ENCODE measurements at places on chromosomes 1 and 21.

GRCh38 chr21:42150474-42151085, 68.4 kb upstream of the ABCG1 start:
- DNase-seq = no peak

DNA sequence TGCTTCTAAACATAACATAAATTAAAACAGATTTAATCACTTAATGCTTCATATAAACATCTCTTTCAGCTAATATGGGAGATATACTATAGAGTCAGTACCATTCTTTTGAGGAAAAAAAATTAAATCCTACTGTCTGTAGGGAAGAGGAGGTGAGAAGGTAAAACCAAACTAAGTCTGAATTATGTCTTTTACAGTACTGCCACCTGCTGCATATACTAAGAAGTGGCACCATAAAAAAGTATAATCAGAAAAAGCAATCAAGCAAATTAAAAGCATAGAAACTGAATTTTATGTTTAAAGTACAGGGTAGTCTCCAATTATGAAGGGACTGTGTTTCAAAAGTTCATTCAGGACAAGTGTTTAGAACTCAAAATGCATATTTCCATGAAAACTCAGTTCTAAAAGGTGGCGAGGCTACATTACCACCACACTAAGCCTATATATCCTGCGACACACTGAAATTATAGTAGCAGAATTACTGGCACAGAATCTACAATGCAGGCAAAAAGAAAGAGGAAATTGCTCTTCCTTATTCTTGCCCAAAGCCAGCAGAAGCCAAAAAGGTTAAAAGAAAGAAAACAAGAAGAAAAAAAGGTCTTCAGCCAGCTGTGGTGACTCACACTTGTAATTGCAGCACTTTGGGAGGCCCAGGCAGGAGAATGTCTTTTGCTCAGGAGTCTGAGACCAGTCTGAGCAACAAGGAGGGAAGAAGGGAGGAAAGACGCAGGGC, 9.0 kb downstream of the NSL1 start:
- DNase-seq = no peak

GRCh38 chr21:41186755-41187536, 19.0 kb downstream of the BACE2 start:
- DNase-seq = no peak

DNA sequence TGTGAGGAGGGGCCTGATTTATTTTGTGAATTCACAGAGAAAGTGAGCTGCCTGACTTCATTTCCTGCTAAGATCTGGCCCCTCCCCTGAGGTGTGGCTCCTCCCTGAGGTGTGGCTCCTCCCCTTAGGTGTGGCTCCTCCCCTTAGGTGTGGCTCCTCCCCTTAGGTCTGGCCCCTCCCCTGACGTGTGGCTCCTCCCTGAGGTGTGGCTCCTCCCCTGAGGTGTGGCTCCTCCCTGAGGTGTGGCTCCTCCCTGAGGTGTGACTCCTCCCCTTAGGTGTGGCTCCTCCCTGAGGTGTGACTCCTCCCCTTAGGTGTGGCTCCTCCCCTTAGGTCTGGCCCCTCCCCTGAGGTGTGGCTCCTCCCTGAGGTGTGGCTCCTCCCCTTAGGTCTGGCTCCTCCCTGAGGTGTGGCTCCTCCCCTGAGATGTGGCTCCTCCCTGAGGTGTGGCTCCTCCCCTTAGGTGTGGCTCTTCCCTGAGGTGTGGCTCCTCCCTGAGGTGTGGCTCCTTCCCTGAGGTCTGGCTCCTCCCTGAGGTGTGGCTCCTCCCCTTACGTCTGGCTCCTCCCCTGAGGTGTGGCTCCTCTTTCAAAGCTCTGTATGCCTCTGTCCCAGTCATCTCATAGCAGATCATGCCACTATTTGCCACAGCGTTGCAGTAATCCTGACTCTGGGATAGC, 26.9 kb upstream of the LRRC3 start:
- no peak for DNase-seq

- DNase-seq = no peak
Observed at GRCh38 chr1:173717238-173717637, 2.5 kb downstream of the KLHL20 start.

DNA sequence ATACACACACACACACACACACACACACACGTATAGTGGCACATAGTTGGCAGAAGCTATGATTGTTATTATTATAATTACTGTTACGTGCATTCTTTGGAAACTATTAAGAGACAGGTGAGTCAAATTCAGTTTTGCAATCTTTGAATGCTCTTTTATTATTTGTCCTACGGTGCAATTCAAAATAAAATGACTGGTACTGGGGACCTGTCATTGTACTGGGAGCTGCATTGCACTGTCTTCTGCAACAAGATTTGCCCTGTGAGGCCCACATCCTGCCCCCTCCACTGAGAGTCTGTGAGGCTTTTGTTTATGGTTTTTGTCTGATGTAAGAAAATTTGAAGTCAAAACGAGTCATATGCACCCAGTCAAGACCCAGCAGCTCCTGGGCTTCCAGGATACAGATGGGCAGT, 1.9 kb downstream of the LY9 start:
- no peak for DNase-seq

GRCh38 chr1:65208563-65208973, 60.6 kb downstream of the AK4 start:
- no peak for DNase-seq

GRCh38 chr1:1354271-1355247, 3.8 kb downstream of the MXRA8 start:
- DNase-seq = no peak

GRCh38 chr1:86778569-86779239, 74.3 kb downstream of the SH3GLB1 start:
- DNase-seq = no peak

DNA sequence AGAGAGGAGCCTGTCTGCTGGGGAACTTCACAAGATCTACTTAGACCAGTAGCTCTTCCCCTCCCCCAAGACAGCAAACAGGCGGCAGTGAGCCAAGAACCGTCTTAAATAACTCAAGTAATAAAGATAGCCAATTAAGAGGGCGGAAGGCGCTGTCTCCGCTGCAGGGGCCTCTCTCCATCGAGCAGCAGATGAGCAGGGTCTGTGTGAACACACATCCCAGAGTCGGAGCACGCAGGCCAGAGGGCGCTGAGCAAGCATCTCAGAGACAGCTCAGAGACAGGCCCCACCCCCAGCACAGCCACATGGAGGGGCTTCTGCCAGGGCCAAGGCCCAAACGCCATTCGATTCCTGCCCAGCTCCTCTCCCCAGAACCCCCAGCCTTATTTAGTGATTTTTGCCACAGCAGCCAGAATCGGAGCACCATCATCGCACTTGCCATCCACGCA, 11.1 kb downstream of the IFFO2 start:
- DNase-seq = peak; percentile 40

DNA sequence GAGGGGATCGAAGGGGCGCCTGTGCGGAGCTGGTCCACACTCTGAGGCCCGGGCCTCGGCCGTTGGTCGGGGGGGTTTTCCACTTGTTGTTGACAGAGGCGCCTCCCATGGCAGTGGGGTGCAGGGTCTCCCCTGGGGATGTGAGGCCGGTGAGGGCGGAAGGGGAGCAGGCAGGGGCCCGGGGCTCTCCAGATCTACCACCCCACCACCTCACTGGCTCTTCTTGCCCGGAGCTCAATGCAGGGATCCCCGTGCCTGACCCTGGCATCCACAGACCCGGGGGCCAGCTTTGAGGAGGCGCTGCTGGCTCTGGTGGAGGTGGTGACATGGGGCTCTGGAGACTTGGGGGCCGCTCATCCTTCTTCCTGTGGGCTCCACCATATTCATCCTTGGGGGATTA, 7.1 kb upstream of the PEX10 start:
- no peak for DNase-seq

- no peak for DNase-seq
Observed at GRCh38 chr21:44423312-44423821, 31.9 kb upstream of the LRRC3 start.

DNA sequence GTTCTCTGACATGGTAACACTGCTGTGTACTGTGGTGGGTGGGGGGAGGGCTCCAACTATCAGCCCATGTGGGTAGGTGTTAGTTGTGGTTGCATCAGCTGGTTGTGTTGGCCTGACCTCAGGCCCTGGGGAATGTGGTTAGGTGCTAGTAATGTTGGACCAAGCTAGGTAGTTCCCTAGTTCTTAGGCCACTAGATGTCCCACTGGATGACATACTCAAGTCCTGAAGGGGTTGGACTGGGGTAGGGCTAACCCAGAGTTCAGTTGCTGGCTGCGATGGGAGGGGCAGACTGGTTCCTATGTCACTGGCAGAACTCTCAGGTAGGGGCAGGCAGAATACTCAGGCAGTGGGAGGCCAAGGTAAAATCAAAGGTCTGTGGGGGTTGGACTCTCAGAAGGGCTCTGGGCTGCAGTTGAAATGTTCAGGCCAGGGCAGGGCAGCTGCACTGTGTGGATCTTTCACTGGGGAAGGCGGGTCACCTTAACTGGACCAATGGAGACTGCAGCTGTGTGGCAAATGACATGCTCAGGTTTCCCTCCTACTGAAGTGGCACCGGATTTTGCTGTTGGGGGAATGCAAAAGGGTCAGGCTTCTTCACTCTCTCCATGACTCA, 870.7 kb downstream of the LRRIQ3 start:
- no peak for DNase-seq

GRCh38 chr1:235863699-235864093, 3.0 kb downstream of the LYST start:
- DNase-seq = no peak

- no peak for DNase-seq
Observed at GRCh38 chr1:89037186-89037585, 14.5 kb upstream of the GBP3 start.

GRCh38 chr1:26358411-26359384, 4.8 kb upstream of the CRYBG2 start:
- DNase-seq = no peak

GRCh38 chr1:230422221-230422981, 3.7 kb downstream of the PGBD5 start:
- DNase-seq = no peak

DNA sequence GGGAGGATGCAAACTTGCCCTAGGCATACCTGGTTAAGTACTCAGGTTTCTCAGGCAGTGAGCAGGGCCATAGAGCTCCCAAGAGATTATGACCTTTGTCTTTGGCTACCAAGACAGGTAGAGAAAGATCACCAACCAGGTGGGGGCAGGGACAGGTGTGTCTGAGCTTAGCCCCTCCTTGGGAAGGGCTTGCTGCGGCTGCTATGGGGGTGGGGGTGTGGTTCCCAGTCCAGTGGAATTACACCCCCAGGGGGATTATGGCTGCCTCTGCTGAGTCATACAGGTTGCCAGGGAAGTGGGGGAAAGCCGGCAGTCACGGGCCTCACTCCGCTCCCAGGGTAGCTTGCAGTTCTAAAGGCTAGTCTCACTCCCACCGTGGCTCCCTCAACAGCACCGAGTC, 65.2 kb upstream of the FAM163A start:
- DNase-seq = no peak

- no peak for DNase-seq
Observed at GRCh38 chr1:161033751-161034150, 5.0 kb downstream of the TSTD1 start.

GRCh38 chr1:72227667-72228066, 54.7 kb downstream of the NEGR1 start:
- no peak for DNase-seq

DNA sequence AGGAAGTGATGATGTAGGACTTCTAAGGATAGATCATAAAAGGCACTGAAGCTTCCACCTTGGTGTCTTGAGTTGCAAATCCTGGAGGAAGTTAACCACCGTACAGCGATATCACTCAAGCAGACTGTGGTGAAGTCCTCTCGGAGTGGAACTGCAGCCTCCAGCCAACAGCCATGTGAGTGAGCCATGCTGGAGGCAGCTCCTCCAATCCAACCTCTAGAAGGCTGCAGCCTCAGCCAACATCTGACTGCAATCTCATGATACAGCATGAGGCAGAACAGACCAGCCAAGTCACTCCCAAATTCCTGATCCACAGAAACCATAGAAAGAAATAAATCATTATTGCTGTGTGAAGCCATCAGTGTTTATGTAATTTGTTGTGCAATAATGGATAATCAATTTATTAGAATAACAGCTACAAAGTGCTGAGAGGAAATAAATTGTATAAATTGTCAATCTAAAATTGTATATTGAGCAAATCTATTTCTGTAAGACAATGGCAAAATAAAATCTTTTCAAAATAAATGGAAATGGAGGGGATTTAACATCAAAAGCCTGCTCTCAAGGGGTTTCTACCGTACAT, 65.0 kb downstream of the PRSS38 start:
- DNase-seq = no peak

DNA sequence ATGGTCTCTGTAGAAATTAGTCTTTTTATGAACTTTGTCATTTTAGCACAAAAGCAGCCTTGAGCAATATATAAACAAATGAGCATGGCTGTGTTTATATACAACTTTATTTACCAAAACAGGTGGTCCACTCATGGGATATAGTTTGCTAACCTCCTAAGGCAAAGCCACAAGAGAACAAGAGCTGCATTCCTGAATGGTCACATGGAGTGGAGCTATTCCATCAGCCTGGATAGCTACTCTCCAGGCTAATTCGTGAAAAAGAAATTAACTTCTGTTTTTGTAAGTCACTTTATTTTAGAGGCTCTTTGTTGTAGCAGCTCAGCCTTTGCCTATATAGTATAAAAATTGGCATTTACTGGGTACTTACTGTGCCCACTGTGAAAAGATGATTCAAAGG, 163.3 kb upstream of the FAM78B start:
- no peak for DNase-seq

GRCh38 chr1:4584449-4584848, 70.0 kb upstream of the AJAP1 start:
- DNase-seq = no peak

DNA sequence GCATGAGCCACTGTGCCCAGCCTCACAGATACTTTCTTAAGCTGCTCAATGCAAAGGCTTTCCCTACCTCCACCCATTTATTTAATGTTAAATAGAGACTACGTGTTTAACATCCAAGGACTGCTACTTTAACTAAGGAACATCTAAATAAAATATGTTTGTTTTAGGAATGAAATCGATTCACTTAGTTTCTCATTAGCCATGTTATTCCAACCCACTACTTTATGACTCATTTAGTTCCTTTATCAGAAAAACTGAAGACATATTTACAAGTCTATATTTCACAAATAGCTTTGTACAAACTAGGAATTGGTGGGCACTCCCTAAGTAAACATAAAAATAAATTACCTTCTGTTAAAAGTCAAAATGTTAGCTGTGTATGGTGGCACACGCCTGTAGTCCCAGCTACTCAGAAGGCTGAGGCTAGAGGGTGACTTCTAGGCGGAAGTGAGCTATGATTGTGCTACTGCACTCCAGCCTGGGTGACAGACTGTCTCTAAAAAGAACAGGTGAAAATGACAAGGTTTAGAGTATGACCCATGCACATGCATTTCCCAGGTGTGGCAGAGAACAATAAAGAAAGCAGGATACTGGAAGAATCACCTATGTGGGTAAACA, 39.9 kb upstream of the AK4 start:
- no peak for DNase-seq

Data from caudate nucleus (tissue), 63 donors.